ENCODE measurements at places on chromosomes 6 and 20.

- no peak for DNase-seq
These were observed 13.0 kb downstream of the PNISR start for GRCh38 chr6:99412065-99412464.

DNA sequence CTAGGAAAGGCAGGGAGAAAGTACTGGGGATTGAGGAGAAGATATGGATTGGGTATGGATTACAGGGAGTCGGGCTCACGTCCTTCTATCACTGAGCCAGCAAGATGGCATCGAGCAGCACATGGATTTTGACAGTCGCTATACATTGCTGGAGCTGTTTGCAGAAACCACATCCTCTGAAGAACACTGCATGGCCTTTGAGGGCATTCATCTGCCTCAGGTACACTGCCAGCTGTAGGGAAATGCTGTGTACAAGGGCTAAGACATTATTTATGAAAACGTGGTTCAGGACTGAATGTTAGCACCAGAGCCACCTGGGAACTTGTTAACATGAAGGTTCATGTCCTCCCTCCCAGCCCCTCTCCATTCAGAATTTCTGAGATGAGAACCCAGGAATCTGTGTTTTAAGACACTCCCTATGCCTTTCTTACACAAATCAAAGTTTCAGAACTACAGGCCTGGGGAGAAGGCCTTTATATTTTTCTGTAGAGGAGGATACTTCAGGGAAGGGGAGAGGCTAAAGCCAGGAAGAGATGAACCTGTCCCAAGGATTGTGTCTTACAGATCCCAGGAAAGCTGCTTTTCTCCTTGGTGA lies 3.5 kb downstream of the CUL9 start:
- no peak for DNase-seq

GRCh38 chr6:53325785-53326184 lies 23.0 kb downstream of the ELOVL5 start:
- DNase-seq: no peak

DNA sequence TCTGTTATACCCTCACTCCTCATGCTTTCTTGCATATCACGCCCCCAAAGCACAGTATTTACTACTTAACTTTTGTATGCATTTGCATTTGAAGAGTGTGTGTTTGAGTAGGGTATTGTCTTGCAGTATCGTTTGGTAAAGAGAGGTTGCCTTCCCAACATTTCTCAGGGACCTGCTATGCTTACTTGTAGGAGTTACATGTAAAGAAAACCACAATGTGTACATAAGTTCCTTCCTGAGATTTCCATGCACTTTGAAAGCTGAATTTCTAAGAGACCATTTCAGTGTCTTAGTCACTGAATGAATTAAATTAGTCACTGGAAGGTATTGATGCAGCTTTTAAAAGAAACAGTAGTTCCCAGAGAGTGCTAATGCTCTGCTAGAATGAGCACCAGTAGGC lies 159.3 kb upstream of the LAMA2 start:
- DNase-seq: no peak

GRCh38 chr6:77466055-77466450 lies 2.8 kb upstream of the HTR1B start:
- DNase-seq: peak; percentile 43

- no peak for DNase-seq
These were observed 58.0 kb downstream of the APCDD1L start for GRCh38 chr20:58457083-58457695.

DNA sequence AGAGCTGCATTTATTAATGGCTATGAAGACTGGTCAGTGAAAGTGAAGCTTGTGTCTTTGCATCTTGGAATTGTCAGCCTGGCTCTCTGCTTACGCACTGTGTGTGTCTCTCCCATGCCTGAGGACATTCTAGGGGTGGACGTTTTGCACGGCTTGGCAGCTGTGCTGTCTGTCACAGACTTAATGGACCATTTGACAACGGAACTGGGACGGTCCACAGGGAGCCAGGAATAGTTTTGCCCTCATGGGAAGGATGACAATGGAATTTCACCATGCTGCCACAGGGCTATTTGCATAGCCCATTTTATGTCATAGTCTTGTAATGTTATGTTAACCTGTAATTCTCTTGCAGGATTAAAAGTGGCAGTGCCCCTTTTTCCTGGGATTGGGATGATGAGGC lies 44.7 kb downstream of the OR2B6 start:
- DNase-seq: no peak

DNA sequence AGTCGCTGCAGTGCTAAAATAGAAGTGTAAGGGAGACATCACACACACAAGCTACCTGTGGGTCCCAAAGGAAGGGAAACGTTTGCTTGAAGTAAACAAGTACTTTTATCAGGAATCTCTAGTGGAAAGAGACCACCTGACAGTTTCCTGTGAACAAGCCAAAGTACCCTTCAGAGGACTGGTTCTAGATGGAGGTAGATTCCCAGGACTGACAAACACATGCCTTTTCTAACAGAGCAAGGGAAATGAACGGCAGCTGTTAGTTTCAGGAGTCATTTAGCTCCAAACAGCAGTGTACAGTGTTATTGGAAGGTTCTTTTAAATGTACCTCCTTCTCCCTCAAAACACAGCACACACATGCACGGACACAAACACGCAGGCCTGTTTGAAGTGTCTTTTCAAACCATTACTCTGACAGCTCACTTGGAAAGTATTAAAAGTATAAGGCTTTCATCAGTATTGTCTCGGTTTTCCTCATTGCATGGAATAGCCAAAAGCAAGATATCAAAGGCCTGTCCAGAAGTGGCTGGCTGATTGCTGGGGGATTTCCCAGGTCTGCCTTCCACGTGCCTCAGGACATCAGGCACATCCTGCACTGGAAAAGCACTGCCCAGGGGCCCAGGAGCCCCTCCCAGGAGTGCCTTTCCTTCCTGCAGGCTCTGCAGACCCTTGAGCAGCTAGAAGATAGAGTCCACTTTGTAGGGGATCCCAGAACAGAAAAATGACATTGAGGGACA lies 393.2 kb upstream of the SOX4 start:
- DNase-seq: no peak

DNA sequence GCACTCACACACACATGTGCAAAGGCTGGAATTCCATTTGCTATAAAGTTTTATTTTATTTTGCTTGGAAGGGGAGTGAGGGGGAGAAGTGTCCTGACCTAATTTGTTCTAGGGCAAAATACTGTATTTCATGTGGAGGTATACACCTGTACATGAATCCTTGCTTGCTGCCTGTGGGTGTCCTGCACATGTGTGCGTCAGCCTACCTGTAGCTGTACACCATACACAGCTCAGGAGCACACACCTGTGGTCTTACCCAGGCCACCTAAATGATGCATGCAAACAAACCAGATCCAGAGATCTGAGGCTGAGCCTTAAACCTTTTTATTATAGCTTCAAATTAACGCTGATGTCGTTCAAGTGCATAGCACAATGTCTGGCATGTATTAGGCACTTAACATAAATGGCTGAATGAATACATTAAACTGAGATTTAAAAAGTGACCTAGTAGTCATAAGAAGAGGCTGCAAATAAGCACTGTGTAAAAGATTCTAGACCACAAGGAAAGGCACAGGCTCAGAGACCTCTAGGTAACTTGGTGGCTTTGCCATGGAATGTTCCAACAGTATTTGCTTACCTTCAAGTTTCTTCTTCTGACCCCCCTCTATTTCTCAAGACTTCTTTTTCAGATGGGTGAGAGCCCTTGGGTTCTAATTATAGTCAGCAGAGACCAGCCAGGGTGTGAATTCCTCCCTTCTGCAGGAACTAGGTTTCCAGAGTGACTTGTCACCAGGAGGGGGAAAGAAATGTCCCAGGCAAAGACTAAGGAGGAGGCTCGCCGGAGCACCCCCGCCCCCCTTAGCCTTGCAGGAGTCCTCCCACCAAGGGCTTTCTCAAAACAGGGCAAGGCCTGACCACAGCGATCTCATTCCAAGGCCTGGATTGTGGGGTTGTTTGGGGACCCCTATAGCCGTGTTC lies 13.4 kb downstream of the FOXC1 start:
- no peak for DNase-seq

- DNase-seq: no peak
These were observed 34.7 kb downstream of the AAR2 start for GRCh38 chr20:36270744-36271638.

GRCh38 chr6:148382861-148383260 lies 40.2 kb downstream of the SASH1 start:
- DNase-seq: no peak

DNA sequence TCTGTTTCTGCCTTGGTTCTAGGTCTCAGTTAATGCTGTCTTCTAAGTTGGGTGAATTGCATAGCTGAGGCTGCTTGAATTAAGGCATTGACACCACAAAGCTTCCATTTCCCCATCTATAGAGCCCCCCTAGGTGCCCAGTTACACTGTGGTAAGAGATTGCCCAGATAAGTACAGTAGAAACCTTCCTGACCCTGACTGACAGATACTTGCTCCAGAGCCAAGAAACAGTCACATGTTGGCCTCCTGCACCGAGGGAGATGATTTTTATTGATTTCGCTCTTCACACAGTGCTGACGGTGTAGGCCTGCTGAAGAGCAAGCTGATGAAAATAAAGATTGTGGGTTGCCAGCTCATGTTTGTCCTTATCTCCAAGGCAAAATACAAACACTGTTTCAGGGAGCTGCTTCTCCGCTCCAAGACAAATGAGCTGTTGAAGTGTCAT lies 67.9 kb downstream of the TRMT11 start:
- DNase-seq: no peak

DNA sequence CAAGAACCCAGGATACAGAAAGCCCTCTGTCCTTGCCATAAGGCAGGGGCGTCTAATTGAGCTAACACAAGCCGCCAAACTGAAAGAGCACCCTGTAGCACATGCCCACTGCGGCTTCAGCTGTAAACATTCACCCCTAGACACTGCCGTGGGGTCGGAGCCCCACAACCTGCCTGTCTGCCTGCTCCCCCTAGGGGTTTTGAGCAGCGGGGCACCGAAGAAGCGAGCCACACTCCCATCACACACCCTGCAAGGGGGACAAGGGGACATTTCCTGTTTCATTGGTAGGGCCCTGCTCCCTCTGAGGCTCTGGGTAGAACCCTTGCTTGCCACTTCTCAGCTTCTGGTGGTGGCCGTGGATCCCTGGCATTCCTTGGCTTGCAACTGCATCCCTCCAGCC lies 45.2 kb upstream of the BCLAF1 start:
- no peak for DNase-seq

DNA sequence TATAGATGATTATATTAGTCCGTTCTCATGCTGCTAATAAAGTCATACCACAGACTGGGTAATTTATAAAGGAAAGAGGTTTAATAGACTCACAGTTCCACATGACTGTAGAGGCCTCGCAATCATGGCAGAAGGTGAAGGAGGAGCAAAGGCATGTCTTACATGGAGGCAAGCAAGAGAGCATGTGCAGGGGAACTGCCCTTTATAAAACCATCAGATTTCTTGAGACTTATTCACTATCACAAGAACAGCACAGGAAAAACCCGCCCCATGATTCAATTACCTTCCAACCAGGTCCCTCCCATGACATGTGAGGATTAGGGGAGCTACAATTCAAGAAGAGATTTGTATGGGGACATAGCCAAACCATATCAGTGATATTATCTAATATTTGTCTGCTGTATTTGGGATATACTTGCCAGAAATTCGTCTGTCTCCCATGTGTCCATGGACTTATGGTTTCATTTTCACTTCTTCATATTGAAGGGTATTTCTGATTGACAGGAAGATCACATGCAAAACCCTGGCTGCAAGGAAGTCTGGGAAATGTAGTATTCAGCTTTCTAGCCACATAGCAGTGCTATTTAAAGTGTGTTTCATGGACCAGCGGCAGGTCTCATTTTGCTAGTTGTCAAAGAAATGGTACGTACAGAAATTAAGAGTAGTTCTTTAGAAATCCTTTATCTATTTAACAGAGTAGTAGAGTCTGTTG lies 50.5 kb upstream of the PAK5 start:
- no peak for DNase-seq

DNA sequence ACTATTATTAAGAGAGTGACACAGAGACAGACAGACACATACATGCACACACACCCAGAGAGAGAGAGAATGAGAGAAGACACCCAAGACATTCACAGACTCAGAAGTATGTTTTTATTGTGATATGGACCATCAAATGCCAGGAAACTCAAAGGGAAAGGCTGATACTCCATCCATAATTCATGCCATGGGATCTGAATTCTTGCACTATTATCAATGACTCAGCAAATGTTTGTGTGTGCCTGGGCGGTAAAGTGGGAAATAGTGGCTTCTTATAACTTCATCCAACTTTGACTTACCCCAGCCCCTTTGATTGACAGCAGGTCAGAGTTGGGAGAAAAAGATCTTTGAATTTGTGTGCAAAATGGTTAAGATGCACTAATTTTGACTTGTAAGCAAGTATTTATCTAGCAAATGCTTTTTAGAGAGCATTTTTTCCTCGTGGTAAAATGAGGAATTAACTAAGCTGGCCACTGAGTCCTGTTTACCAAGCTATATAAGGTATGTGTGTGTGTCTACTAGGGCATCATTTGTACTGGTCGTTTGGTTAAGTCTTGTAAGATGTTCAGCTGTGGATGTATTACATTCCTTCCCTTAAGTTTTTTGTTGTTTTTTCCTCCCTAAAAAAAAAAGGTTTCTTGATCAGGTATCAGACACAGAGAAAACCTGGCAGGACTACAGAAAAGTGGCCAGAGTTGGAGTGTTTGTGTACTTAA lies 3.0 kb upstream of the CCN2 start:
- no peak for DNase-seq

DNA sequence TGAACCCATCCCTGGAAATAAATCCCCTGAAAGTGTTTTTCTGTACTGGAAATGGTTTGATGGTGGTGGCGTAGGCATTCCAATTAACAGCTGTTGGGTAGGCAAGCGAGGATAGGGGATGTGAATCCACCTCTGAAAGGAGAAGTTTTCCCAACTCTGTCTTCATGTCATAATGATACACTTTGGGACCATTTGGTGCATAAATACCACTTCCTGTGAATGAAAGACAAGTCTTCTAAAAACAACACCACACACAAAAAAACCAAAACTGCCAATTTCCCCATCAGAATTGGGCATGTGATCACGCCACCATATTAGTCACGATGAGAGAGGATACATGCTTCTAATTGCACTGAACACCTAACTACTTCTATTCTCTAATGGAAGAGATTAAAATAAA lies 6.4 kb downstream of the VNN2 start:
- no peak for DNase-seq

Measured in activated T-cell treated with anti-CD3 and anti-CD28 coated beads, Interleukin-2, amount 50 U/mL, for 48 hours (primary cell).